ENCODE measurements at places on chromosomes 16 and 17.

GRCh38 chr17:29407856-29408255, 17.7 kb downstream of the TAOK1 start:
- no peak for DNase-seq

- DNase-seq = no peak
Observed at GRCh38 chr17:51546114-51546513, 285.8 kb downstream of the UTP18 start.

- DNase-seq = no peak
Observed at GRCh38 chr17:66006654-66007053, 185.3 kb downstream of the CEP112 start.

- no peak for DNase-seq
Observed at GRCh38 chr16:67150833-67151396, at the start of gene B3GNT9. Gene B3GNT9, minus strand, starts transcription at chr16:67150998. Its CDS starts 513 bp downstream, at chr16:67150485.

DNA sequence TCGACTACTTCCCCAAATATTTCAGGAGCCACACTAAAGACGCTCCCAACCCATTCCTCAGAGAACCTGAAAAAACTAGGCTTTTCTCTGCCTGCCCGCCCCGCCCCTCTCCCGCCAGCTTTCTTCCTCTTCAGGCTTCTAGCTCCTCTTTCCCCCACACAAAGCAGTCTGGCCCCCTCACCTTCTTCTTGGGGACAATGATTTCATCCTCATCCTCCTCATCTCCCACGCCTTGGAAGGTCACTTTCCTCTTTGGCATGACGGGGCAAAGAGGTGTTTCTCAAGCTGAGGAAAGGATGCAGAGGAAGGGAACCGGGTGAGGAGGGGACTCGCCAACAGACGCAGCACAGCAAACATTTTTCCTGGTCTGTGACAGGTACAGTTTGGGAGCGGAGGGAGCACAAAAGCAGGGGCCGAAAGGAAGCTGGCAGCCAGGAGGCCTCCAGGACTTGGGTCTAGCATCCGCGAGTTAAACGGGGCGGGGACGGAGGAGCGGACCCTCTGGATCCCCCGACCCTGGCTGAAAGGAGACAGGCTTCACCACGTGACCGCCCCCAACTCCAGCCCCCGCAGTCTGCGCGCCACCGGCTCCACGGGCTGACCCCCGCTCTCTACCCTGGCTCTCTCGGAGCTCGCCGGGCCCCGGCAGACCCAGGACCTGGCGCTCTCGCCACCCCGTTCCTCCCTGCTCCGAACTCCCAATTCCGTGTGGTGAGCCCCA, 525 bp downstream of the CD2BP2 start:
- peak; percentile 36 for DNase-seq

- DNase-seq = no peak
Observed at GRCh38 chr16:27784351-27785306, 234.7 kb downstream of the KATNIP start.

Data from breast epithelium (tissue), 4 donors.